GM03348 (cell line): ENCODE measurements at places on chromosomes 12 and 14.
A peak's percentile ranks its signal among the peaks of the same experiment; 100 is the strongest.

GRCh38 chr12:107447336-107447735, 238.3 kb upstream of the PWP1 start:
- no peak for DNase-seq

DNA sequence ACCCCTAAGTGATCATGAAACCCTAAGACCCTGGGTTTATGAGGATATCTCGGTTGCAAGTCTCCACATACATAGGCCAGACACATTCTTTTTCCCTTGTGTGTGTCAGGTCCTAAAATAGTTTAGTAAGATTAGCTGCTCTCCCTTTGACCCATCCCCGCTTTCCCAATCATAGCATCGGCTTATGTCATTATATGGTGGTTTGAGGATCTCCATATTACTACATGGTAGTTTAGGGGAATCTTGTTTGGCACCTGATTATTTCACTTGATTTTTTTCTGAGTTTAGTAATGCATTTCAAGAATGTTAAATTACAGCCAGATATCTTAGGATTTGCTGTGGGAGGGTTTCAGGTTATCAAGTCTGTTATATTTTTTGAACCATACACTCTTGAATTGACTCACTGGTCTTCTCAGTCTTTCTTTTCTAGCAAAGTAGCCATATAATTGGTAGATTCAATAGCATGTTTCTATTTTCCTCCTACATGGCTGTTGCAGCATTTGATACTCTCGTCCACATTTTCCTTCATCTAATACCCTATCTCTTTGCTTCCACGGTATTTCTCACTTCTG, 68.3 kb upstream of the TRHDE start:
- no peak for DNase-seq

DNA sequence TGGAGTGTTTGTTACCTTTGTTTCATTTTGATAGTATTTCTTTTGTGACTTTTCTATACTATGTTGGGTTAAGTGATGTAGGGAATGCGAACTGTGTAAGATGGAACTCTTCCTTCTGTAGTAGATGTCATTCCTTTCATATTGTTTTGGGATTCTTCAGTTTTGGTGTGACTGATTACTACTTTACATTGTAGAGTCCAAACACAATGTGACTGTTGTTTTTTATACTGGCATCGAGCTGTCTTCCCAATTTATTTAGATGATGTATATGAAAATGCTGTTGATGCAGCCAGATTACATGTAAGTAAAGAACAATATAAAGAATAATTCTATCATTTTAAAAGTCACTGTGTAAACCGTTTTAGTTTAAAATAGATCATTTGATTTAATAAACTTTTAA, 34.7 kb downstream of the WASHC4 start:
- DNase-seq = no peak

DNA sequence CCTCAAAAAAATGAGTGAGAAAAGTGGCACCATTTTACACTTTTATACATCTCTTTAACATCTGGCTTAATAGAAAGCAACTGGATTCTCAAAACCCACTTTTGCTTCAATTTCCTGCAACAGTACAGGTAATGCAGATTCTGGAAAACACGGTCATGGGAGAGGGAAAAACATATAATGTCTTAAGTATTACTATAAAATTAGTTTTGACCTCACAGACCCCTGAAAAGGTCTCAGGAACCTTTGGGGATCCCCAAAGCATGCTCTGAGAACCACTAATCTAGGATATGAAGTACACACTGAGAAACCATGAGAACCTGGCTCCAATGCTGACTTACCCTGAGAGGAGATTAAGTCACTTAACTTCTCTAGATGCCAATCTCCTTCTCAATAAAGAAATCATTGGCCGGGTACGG, 64.7 kb downstream of the PPP2R5E start:
- DNase-seq = no peak

- DNase-seq = peak; percentile 33
Observed at GRCh38 chr14:79044894-79045624, 874.9 kb downstream of the NRXN3 start.

- DNase-seq = no peak
Observed at GRCh38 chr12:88884600-88884999, 304.3 kb upstream of the KITLG start.

DNA sequence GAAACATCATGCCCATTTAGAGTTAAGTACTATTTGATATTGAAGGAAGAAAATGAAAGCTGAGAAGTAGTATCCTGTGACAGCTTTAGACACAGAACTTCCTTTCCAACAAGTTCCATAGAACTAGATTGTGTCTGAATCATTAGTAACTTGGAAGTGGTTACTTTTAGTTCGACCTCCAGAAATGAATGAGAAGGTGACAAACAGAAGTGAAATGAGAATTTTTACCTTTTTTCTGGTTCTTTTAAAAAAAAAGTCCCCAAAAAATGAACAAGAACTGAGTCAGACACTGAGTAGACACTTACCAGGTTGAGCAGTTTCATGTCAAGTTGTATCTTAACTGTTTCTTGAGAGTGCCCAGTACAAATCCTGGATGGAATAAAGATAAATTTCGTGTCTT, 3.0 kb downstream of the ATP6V0A2 start:
- no peak for DNase-seq

DNA sequence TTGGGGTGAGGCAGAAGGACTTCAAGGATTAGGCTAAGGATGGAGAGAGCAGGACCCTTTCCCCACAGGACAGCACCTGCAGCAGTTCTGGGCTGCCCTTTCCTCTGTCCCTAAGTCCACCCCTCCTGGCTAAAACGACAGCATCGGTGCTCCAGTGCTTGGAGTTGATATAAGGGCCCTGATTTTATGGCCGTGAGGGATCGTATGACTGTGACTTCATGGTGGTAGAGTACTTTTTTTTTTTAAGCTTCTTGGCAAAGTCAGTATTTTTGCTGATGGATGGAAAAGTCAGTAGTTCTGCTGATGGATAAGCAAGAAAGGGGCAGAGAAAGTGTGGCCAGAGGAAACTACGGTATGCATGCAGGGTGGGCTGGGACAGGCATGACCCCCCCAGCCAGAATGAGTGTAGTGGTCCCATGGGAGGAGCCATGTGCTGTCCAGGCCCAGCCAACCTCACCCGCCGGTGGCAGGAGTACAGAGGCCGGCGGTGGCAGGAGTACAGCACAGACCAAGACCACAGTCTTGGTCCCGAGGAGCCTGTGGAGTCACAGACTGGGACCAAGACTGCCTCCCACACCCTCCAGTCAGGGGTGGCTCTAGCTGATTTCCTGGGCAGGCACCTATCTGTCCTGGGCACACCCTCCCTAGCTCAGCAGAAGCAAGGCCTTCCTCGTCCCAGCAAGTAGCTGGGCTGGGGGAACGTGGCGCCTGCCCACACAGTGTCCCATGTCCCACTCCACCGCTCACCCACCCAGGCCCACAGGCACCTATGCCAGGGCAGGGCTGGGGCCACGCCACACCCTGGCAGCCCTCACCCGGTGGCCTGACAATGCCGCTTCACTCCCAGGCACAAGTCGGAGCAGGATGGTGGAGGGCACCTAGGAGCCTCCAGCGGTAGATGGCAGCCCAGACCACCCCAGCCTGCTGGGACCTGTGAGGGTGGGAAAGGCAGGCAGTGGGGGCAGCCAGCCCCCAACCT, 46.3 kb downstream of the CCDC88C start:
- DNase-seq = no peak

GRCh38 chr14:94689218-94689984, 77.2 kb downstream of the SERPINA3 start:
- DNase-seq = peak; percentile 93

DNA sequence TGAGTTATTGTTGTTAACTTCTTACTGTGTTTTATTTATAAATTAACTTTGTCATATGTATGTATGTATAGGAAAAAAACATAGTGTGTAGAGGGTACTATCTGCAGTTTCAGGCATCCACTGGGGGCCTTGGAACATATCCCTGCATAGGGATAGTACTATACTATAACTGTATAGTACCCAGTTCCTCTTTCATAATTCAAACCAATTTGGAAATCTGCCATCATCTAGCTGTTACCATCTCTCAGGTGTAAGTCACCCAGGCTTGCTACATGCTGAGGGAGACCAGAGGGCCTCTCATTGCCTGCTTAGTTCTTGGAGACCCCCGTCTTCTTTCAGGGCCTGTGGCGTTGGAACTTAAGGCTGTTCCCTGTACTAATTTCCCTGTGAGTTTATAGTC, 12.9 kb upstream of the DCD start:
- DNase-seq = no peak
